Naive thymus-derived CD8-positive, alpha-beta T cell (primary cell): ENCODE measurements at places on chromosomes 1 and 21.

GRCh38 chr1:87084244-87084836 is 169.9 kb downstream of the HS2ST1 start:
- DNase-seq: no peak

DNA sequence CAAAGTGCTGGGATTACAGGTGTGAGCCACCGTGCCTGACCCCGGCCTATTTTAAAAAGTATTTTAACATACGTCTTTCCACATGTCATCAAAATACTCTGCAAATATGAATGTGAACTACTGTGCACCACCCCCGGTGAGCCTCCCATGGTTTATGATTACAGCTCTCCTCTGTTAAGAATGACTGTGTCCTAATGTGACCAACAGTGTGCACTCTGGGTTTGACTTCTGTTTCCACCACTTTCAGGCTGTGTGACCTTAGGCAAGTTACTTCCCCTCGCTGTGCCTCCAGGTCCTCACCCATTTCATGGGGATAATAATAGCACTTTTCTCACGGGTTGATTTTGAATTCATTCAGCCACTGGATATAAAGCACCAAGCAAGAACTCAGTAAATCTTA is 14.7 kb downstream of the AMPD2 start:
- no peak for DNase-seq

- no peak for DNase-seq
Measured at GRCh38 chr21:42176859-42177258, 42.1 kb upstream of the ABCG1 start.

DNA sequence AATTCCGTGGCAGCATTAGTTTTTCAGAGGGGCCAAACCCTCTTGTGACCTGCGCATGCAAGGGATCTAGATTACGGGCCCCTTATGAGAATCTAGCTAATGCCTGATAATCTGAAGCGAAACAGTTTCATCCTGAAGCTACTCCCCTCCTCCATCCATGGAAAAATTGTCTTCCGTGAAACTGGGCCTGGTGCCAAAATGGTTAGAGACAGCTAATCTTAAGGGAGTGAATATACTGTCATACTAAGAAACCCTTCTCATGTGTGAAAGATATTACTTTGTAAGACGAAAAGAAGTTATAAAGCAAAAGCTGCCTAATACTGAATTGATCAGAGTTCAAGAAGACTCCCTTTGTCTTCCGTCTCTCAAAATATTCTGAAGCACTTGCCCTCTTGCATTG is 166.3 kb downstream of the DUSP10 start:
- DNase-seq: no peak

GRCh38 chr1:103160281-103160680 is 52.0 kb upstream of the COL11A1 start:
- DNase-seq: no peak

- no peak for DNase-seq
Measured at GRCh38 chr1:26177182-26177684, at the start of gene CNKSR1. TSS of gene CNKSR1 (plus strand) at chr1:26177491. CDS start at chr1:26177548, 57 bp downstream.

GRCh38 chr1:13703128-13703513 is 3.1 kb downstream of the PRDM2 start:
- DNase-seq: no peak

DNA sequence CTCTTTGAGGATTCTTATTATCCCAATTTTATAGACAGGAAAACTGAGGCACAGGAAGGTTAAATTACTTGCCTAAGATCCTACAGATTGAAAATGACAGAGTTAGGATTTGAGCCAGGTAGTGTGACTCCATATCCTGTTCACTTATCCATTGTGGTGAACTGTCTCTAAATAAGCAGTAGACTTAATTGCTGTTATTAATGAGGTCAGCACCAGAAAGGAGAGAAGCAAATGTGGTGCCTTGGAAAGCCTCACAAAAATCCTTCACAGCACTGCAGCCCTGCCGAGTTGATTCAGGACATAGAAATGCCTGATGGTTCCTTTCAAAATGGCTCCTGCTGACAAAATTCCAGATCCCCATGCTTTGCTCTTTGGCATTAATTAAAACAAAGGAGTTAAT is 193.3 kb upstream of the BEND5 start:
- no peak for DNase-seq

DNA sequence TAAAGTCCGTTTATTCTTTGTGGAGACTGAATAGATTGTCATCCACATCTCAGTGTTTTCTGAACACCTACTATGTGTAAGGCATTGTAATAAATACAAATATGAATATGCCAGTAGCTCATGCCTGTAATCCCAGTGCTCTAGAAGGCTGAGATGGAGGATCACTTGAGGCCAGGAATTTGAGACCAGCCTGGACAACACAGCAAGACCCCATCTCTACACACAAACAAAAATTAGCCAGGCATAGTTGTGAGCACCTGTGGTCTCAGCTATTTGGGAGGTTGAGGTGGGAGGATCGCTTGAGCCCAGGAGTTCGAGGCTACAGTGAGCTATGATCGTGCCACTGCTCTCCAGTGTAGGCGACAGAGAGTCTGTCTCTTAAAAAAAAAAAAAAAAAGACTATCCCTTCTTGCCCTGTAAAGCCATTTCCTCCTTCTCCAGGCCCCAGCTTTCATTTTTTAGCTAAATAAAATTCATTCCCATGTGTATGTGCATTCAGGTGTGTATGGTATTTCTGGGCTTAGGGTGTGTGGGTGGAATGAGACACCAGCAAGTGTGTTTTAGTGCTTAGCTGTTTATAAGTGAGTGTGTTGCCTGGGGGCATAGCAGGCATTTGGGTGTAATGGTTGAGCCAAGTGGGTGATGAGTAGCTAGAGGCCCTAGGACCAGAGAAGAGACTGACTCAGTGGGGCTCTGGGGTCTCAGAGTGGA is 7.8 kb downstream of the CELSR2 start:
- no peak for DNase-seq

GRCh38 chr1:198161718-198162090 is 4.9 kb downstream of the NEK7 start:
- no peak for DNase-seq

DNA sequence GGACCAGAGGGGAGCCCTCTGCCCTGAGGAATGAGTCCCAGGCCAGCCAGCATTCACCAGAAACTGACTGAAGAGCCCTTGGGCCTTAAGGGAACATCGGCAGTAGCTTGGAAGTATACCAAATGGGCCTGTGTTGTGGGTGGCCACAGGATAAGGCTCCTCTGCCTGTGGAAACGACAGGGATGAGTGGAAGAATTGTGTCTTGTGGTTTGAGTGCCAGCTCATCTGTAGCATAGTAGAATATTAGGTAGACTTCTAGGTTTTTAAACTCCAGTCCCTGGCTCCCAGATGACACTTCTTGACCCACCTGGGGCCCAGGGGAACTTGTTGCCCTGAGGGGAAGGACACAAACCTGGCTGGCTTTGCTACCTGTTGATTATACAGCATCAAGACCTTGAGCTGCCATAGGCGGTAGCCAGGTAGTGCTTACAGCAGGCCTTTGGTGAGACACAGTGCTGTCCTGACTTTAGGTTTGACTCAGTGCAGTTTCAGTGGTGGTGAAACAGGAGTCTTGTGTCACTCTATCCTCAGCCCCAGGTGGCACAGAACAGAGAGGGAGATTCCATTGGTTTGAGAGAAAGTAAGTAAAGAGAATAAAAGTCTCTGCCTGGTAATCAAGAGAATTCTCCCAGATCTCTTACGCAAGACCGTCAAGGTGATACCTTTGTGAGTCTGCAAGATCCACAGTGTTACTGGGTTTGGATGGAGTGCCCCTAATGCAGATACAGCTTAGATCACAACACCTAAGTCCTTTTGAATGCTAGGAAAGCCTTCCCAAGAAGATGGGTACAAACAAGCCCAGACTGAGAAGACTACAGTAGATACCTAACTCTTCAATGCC is 50.2 kb downstream of the RABGAP1L start:
- DNase-seq: no peak

GRCh38 chr1:235136111-235136510 is 7.5 kb upstream of the TOMM20 start:
- DNase-seq: no peak

DNA sequence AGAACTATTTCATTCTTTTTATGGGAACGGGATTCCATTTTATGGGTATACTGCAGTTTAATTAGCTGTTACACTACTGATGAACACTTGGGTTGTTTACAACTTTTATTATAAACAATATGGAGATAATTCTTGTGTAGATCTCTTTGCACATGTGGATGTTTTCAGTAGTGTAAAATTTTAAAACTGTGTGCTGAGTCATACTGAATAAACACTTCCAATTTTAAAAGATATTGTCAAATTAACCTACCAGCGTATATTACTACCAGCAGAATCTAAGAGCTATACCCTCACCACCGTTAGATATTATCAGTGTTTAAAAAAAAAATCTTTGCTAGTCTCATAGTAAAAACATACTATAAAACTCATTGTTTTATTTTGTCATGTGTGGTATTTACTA is 106.1 kb downstream of the CC2D1B start:
- DNase-seq: no peak

- no peak for DNase-seq
Measured at GRCh38 chr1:114093624-114094362, 59.9 kb downstream of the SYT6 start.

GRCh38 chr1:69163241-69163640 is 404.5 kb upstream of the LRRC7 start:
- DNase-seq: no peak

GRCh38 chr1:34863501-34863900 is 4.0 kb upstream of the SMIM12 start:
- DNase-seq: no peak

DNA sequence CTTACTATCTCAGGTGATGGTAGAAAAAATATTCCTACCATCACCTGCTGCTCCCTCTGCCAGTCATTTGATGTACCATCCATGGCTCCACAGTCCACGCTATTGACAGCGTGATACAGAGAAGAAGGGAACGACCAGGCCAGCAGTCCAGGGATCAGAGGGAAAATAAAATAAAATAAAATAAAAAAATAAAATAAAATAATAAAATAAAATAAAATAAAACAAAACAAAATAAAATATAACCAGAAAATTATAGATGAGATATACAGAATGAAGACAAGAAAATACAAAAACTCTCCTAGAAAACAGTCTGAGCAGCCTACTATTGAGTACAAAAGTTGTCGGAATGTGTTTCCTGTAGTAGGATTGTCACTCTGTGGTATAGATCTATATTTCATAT is 619.4 kb upstream of the TMPRSS15 start:
- no peak for DNase-seq

- DNase-seq: no peak
Measured at GRCh38 chr1:61561666-61562065, 163.3 kb downstream of the TM2D1 start.

DNA sequence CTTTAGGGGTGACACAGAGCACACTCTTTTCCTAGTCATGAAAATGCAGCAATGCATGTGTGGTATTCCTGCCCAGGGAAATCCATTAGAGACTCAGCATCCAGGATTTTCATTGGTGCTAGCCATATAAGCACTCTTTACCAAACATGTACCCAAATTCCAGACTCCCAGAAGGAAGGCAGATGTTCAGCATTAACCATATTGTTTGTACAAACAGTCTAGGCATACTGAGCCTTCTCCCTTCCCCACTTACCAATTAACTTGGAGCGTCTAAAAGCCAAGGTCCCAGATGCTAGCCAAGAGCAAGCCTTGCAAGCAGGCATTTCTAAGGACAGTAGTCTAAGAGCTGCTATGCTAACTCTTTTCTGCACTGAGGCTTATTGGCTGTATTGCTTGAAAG is 27.9 kb downstream of the ZBED6 start:
- DNase-seq: no peak

GRCh38 chr1:226337276-226337875 is 28.4 kb upstream of the LIN9 start:
- no peak for DNase-seq

DNA sequence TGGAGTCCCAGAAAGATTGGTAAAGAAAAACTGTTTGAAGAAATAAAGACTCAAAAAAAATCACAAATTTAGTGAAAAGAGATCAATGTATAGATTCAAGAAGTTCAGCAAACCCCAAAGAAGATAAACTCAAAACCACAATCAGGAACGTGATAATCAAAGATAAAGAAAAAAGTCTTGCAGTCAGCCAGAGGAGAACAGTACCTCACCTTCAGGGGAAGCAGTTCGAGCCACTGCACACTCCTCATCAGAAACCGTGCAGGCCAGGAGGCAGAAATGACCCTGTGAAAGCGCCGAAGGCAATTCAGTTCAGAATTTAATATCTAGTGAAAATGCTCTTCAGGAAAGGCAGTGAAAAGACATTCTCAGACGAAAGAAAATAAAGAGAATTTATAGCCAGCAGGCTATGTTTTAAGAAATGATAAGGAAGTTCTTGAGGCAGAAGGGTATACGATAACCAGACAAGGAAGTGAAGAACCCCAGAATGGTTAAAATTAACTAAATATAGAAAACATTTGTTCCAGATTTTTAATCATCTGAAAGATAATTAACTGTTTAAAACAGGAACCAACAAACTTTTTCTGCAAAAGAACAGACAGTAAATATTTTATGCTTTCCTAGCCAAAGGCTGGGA is 13.5 kb upstream of the SUMO3 start:
- DNase-seq: no peak

DNA sequence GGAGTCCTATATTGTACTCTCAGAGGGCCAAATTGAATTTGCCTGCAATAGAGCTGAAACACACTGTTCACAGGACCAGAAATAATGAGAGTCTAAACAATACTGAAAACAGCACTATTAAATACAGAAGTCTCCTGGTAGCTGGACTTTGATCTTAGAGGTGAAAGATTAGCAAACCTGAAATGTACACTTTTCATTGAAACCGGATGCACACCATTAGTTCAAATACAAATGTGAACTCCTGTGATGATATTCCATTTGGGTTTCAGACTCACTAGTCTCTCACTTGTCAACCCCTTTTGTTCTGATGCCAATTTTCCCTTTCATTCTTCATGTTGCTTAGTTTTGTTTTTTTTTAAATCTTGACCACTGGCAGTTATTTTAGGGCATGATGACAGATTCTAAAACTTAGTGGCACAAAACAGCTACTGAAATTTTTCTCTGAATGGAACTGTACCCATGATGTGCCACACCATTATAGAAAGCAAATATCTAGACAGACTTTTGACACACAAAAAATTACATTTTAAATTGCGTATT is 5.9 kb upstream of the TNFSF4 start:
- no peak for DNase-seq

DNA sequence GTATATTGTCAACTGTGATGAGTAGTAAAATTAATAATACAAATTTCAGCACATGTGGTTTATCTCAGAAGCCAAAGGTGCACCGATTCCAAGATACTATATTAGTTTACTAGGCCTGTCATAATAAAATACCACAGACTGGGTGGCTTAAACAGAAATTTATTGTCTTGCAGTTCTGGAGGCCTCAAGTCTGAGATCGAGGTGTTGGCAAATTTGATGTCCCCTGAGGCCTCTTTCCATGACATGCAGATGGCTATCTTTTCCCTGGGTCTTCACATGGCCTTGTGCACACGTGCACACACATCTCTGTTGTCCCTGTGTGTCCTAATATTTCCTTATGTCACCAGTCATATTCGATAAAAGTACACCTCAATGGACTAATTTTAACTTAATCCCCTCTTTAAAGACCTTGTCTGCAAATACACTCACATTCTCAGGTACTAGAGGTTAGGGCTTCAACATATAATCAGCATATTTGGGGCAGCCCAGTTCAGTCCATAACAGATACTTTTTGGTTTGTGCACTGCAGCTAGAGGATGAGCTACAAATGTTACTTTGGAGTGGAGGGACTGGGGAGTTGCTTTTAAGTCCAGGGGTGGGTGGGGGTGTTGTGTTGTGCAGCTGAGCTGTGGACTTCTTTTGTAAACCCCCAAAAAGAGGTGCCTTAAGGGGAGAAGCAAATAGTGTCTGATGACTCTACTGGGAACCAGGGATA is 21.4 kb downstream of the TSNAX start:
- no peak for DNase-seq
